CMK (cell line): ENCODE measurements at places on chromosomes 4 and X.

DNA sequence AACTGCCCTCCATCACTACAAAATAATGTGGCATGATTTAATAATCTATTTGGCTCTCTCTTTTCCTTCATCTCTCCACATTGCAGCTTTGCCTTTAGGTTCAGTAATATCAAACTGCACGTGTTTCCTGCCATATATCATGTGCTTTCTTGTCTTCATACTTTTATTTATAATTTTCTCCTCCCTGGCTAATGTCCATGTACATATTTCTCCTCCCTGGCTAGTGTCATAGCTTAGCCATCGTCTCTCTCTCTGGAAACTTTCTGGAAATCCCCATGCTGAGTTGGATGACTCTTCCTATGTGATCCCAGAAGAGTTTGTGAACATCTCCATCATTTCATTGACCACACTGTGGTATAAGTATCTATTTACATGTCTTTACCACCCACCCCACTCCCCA lies 21.3 kb upstream of the PDGFC start:
- DNase-seq = no peak

GRCh38 chr4:138680989-138681604 lies 334.5 kb upstream of the NOCT start:
- peak; percentile 29 for DNase-seq

DNA sequence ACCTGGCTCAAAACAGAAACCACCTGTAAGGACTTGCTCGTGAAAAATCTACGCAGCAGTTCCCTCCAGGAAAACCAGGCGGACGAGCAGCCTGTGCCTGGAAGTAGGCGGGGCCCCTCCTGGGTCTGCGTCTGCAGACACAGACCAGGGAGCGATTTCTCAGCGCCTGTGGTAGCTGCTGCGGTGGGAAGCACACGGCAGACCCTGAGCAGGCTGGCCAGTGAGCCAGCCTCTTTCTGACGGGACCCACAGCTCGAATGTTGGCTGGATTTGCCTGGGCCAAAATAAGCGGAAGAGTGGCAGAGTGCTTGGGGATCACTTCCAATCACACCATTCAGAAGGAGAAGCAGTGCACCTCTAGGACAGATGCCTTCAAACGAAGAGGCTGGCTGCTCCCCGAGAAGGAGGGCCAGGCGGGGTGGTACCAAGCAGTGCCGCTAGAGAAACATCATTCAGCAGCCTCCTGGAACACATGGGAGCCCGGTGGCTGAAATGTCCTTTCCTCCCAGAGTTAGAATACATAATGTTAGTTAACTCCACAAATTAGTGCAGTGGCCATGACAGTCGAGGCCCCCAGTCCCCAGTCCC lies 85.9 kb downstream of the GATB start:
- no peak for DNase-seq

DNA sequence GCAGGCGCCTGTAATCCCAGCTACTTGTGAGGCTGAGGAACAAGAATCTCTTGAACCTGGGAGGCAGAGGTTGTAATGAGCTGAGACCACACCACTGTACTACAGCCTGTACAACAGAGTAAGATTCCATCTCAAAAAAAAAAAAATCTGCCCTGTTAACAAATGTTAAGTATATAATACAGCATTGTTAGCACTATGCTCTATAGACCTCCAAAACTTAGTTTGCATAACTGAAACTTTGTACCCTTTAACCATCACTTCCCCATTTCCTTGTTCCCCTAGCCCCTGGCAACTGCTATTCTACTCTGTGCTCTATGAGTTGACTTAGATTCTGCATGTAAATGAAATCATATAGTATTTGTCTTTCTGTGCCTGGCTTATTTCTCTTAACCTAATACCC lies 76.7 kb downstream of the TAB3 start:
- no peak for DNase-seq

- DNase-seq = no peak
These were observed 12.7 kb downstream of the ACOX3 start for GRCh38 chr4:8427761-8428287.

DNA sequence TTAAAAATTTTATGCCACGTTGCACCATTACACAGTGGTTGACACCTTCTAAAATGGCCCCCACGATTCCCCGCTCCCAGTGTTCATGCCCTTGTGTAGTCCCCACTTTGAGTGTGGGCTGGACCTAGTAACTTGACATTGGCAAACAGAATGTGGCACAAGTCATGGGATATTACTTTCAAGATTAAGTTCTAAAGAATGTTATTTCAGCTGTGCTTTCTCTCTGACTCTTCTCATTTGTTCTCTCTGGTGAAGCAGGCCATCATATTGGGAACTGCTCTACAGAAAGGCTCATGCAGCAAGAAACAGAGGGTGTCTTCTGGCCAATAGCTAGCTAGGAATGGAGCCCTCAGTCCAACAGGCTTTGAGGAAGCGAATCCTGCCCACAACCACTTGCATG lies 67.1 kb downstream of the ATXN3L start:
- no peak for DNase-seq

- DNase-seq = no peak
These were observed 2.7 kb upstream of the AVPR2 start for GRCh38 chrX:153901753-153902140.

GRCh38 chr4:169626331-169627282 lies 6.2 kb downstream of the CLCN3 start:
- DNase-seq = peak; percentile 47

DNA sequence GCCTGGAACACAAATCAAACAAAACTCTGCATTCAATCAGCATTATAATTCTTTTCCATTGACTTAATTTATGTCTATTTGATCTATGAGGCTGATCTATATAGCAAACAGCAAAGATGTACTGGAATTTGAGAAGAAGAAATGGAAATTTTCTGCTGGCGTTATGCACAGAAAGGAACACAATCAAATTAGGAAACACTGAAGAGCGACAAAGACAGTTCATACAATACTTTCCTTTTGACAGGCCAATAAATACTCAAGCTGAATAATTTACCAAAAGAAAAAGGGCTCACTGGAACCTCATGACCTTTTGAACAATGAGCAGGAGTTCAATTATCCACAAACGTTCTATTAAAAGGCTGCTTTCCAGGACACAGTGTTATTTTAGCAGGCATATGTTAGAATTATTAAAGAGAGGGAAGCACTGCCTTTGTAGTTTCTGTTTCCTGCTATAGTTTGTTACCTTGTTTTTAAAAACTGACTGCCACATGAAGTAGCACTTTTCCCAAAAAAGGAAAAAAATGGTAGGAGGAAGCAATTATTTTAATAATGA lies 8.1 kb downstream of the PDHA2 start:
- DNase-seq = no peak

DNA sequence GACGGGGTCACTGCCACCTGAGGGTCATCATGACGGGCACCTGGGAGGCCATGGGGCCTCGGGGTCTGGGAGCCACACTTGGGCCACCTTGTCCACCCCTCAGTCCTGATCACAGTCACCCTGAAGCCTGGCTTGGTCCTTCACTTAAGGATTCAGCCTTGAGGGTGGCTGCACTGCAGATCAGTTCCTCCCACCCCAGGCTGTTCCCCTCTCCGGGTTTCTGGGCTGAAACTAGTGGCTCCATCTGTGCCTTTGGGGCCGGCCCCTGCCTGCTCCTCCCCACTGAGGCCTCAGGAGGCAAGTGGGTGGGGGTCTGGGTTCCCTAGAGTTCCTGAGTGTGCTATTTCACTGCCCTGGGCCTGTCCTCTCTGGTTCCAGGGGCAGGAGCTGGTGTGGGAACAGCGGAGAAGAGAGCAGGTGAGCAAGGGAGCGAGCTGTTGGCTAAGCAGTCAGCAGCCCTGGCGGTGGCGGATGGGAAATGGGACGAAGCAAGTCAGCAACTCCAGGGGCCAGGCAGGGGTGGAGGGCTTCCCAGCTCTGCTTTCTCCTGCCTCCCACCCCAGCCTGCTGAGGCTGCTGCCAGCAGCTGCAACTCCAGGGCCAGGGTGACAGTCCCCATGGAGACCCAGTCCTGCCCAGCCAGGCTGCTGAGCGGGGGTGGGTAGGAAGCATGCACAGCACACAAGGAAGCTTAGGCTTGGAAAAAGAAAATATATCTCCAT lies 81.2 kb downstream of the TMEM144 start:
- DNase-seq = no peak

- no peak for DNase-seq
These were observed 46.4 kb upstream of the NALF2 start for GRCh38 chrX:69457756-69458155.

GRCh38 chr4:150381036-150381435 lies 200.9 kb upstream of the MAB21L2 start:
- DNase-seq = no peak

GRCh38 chr4:102334624-102335023 lies 10.7 kb downstream of the SLC39A8 start:
- DNase-seq = no peak

DNA sequence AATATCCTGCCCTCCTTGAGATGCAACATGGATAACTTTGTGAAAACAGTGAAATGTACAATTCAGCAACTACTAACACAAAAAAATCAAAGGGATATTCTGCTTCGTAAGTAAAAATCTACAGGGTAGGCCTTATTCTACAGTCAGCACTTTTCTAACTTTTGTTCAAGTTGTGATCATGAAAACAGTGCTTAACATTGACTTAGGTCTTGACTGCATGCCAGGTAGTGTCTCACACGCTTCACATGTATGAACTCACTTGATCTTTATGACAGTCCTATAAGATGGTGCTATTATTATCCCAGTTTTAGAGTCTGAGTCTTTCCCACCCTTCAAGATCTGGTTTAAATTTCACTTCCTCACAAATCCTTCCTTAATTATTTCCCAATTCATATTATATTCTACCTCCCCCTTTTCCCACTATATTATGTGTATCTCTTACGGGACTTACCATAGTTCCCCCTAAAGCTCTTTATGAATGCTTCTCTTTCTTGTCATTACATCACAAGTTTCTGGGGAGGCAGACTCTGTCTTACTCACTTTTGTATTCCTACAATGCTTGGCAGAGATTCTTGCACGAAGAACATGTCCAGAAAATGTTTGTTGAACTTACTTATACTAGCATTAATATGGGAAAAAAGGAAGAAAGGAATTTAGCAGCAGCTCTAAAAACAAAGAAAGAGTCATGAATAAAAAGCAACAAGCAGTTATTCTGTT lies 179.8 kb downstream of the SCFD2 start:
- DNase-seq = no peak

DNA sequence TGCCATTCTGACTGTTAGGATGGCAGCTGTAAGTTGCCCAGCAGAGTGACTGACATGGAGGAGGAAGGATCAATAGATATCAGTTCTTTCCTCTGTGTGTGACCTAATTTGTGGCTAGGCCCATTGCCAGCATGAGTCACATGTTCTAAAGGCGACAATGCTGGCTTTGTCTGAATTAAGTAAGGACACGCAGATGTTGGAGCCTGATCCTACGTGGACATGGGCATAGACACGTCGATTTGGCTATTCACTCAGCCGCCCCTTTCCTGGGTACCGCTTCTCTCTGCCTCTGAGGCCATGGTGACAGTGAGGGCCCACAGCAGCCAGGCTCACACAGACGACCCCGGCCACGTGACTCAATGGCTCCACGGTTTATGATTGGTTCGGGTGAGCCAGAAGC lies 16.3 kb downstream of the PROM1 start:
- no peak for DNase-seq

DNA sequence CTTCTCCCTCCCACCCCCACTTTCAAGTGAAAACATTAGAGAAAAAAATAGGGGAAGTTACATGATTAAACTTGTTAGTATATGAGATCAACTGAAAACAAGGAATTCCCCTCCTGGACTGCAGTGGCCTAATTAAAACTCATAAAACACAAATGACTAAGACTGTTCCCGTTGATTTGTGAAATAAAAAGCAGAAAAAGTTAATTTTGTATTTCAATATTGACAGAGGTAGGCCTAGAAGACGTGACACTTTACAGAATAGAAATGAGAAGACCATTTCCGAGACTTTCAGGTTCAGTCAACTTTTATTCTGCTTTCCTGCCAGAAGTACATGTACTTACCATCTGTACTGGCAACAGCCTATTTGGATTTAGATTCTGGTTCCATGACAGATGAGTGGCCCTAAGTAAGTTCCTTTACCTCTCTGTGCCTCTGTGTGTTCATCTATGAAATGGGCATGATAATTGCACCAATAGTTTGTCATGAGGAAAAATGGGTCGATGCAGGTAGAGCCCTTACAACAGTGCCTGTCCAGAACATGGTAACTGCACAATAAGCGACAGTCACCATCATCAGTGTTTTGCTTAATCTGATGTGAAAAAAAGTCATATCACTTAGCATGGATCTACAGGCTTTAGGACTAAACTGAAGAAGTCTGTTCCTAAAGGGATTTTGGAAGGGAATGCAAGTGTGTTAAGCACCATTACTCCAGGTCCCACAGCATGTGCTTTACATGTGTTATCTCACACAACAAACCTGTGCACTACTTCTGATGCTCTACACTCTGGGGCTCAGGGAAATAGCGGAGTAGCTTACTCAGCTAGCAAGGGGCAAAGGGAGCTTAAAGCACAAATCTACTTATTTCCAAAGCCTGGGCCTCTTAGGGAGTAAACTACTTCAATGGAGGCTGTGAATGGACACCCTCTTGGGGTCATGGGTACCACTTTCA lies 562.3 kb upstream of the DIPK2B start:
- no peak for DNase-seq

DNA sequence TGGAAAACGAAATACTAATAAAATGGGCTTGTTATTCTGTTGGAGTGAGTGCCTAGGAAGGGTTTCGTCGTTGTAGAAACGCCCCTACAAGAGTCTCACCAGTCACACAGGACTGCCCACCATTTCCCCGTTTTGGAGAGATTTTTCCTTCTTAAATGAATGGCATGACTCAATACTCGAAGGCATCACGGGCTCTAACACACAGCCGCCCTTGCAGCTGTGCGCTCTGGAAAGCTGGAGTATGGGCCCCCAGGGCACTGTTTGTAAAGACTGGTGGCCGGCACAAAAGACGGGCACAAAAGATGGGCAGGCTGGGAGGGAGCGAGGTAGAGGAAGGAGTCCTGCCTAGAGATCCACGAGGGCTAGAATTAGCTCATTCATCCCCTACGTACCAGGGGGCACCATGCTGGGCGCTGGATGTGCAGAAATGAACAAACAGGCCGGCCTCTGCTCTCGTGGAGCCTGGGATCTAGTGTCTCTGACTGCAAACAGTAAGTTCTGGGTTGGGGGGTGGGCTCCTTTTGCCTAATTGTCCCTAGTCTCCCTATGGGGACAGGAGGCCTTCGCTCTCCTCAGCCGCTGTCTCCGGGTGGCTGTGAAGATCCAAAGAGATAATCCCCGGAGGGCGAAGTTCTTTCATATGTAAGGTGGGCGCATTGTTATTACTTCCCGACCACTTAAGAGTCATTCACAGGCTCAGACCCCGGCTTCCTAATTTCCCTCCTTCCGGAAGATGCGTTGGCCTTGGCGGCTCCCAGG lies 1.0 kb upstream of the SFRP2 start:
- no peak for DNase-seq
